ENCODE measurements at places on chromosomes 16 and 17.

GRCh38 chr17:50564916-50565315 lies 4.4 kb downstream of the CACNA1G start:
- DNase-seq: no peak

- no peak for DNase-seq
These were observed 148.0 kb upstream of the FOXF1 start for GRCh38 chr16:86362155-86362849.

- DNase-seq: no peak
These were observed 54.4 kb upstream of the ICAM2 start for GRCh38 chr17:64074704-64075426.

GRCh38 chr16:87243478-87243877 lies 73.7 kb downstream of the C16orf95 start:
- no peak for DNase-seq

- no peak for DNase-seq
These were observed 11.5 kb downstream of the ZNF597 start for GRCh38 chr16:3431779-3432219.

DNA sequence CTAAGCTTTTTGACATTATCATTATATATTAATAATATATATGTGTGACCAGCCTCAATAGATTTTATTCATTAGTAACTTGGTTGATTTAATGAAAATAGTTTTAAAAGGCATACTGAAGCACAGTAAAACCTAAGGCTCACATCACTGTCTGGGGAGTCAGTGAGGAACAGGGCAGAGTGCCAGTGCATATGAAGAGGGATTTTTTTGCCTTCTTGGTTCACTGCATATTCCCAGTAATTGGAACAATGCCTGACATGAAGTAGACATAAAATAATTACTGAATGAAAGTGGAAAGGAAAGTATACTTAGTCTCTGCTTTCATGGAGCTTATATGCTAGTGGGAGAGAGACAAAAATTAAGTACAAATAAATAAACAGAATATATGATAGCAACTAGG lies 81.1 kb downstream of the FTO start:
- DNase-seq: no peak

DNA sequence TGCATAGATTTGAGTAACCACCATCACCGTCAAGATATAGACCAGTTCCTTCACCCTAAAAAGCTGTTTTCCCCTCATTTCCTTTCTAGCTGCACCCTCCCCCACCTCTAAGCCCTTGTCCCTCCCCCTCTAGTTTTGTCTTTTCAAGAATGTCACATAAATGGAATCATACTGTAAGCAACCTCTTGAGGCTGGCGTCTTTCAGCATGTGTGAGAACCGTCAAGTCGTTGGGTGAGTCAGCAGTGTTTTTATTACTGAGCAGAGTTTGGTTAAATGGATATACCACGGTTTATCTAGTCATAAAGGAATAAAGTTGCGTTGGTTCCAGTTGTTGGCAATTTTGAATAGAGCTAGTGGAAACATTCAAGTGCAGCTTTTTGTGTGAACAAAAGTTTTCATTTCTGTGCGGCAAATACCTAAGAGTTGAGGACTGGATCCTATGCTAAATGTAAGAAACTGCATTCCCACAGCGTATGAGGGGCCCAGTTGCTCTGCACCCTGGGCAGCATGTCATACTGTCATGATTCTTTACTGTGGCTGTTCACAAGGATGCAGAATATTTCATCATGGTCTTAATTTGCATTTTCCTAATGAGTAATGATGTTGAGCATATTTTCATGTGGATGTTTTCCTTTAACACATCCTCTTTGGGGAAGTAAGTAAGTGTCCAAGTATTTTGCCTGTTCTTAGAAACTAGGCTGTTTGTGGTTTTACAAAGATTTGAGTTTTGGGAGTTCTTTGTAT lies 264.3 kb downstream of the CPPED1 start:
- no peak for DNase-seq

DNA sequence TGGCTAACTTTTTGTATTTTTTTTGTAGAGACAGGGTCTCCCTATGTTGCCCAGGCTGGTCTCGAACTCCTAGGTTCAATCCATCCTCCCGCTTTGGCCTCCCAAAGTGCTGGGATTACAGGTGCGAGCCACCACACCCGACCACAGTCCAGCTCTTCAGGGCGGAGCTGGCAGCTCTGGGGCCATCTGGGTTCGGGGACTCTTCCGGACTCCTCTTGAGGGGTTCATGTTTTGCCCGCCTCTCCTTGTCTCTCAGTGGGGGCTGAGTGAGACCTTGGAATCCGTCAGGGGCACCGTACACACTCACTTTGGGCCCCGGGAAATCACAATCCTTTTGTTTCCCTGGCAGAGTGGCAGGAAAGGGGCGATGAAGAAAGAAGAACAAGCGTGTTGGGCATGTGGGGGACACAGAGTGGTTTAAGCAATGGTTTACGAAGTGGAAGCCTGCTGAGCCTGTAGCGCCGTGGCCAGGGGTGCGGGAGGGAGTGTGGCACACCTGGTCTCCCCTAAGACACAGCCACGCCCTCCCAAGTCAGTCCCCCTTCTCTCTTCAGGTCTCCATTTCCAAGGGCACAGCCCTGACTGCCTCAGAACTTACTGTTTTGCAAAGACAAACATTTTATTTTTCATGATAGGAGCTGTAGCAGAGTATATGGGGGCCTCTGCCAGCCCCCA lies 26.1 kb downstream of the TNS4 start:
- DNase-seq: no peak

- DNase-seq: peak; percentile 46
These were observed 29.3 kb upstream of the KDM8 start for GRCh38 chr16:27174007-27174406.

GRCh38 chr17:61205401-61205800 lies 194.2 kb upstream of the TBX2 start:
- DNase-seq: no peak

DNA sequence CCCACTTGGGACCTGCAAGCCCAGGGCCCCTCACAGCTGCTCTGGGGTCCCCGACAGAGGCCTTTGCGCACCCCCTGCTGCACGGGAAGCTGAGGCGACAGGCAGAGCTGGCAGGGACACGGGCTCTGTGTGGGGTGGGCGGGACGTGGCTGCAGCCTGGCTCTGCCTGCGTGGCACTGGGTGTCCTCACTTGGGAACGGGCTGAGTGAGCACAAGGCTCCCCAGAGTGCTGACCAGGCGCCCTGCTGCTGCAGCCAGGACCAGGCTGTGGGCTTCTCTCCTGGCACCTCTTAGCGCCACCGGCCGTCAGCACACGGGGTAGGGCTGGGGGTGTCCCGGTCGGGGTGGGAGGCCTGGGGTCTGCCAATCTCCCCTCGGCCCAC lies 6.6 kb downstream of the C1QTNF8 start:
- no peak for DNase-seq

GRCh38 chr16:17232487-17232886 lies 238.3 kb downstream of the XYLT1 start:
- no peak for DNase-seq

DNA sequence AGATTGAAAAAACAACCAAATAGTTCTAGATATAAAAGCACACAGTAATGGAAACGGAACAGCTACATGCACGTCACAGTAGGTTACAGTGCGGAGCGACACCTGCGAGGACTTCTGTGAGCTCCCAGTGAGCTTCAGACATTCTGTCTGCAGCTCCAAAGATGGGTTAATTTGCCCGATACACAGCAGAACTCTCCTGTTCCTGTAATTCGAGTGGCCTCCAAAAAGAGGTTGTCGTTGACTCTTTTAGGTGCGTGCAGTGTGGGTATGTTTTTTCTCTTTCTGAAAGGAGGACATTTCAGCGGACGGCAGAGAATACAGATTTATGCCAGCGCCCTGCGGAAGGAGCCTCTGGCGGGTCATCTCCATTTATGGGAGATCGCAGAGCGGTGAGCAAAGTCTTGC lies 2.9 kb downstream of the OR1F1 start:
- no peak for DNase-seq

- no peak for DNase-seq
These were observed 56.4 kb upstream of the RBFOX3 start for GRCh38 chr17:79667121-79667715.

DNA sequence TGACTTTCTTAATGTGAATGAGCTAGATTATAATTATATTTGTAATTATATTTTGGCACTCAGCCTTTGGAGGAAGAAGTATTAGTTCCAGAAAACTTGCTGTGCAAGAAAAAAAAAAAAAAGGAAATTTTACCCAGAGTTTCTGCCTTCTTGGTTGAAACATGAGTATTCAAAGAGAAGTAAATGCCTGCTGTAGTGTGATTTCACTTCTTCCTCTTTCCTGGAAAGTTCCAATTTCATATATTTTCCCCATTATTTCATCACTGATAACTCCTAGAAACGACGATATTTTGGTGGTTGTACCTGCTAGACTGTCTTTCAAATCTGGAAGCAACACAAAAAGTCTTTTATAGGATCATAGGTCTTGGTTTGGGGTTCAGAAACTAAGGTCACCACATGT lies 20.4 kb upstream of the MPHOSPH6 start:
- no peak for DNase-seq

GRCh38 chr17:61463316-61464129 lies 11.3 kb downstream of the TBX4 start:
- DNase-seq: no peak

GRCh38 chr16:68264128-68265077 lies at the start of gene SLC7A6:
Gene SLC7A6 (plus strand): TSS chr16:68264526. CDS start chr16:68274727, 10,201 bp downstream.
- peak; percentile 79 for DNase-seq

DNA sequence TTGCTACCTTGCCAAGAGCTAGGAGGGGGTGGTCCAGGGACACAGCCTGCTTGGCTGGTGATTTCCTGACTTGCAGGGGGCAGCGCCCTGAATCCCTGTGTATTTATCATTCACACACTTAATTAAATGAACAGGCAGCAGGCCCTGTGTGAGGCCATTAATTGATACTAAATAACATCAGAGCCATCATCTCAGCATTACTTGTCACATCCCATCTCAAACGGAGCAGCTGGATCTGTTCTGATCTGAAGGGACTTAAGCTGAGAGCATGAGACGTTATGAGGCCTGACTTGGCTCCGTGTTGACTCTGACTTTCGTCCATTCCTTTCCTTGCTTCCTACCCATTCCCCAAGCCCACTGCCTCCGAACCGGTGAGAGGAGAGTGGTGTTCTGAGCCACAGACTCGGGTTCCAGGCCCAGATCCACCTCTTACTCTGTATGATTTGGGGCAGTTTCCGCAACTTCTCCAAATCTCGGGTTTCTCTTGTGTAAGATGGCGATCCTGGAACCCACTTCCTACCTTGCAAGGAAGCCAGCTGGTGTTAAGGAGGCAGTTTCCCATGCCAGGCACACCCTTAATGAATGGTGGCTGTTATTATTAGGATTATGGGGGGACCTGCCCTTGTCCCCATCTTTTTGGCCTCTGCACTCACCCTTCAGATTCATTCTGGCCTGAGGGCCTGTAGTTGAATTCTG lies 33.8 kb downstream of the CACNA1G start:
- no peak for DNase-seq

DNA sequence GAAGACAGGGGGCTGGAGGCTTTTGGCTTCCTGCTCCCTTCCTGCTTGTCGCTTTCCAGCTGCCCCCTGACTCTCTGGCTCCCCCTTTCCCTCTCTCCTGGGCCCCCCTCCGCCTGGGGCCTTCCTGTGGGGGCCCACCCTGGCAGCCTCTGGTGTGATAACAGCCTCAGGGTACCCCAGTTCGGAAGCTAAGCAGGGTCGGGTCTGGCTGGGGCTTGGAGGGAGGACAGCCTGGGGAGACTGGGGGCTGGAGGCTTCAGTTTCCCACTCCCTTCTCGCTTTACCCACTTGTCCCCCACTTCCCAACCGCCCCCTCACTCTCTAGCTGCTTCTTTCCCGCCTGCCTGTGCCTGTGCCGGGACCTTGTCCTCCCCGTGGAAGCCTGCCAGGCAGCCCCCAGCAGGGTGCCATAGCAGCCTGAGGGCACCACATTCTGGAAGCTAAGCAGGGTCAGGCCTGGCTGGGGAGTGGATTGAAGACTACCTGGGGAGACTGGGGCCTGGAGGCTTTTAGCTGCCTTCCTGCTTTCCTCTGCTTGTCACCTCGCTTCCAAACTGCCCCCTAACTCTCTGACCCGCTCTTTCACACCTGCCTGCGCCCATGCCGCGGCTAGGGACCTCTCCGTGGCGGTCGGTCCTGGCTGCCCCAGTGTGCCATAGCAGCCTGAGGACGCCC lies 2275.5 kb downstream of the TP53TG3F start:
- DNase-seq: no peak

- DNase-seq: no peak
These were observed 2.5 kb downstream of the VAT1L start for GRCh38 chr16:77790912-77791311.

GRCh38 chr17:59505610-59506276 lies 59.7 kb upstream of the DHX40 start:
- DNase-seq: no peak

- DNase-seq: no peak
These were observed 7.3 kb downstream of the CDH13 start for GRCh38 chr16:82633964-82634600.

DNA sequence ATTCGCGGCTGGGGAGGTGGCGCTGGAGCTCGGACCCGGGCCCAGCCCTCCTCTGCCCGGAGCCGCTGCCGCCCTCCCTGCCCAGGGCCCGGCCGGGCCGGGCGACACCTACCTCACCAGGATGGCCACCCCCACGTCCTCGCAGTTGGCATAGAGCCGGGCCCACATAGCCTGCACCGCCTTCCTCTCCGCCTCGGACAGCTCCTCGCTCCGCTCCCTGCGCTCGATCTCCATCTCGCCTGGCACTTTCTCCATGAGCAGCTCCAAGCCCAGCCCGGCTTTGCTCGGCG lies 276 bp downstream of the CYGB start:
- no peak for DNase-seq

- DNase-seq: no peak
These were observed 6.8 kb downstream of the RSPRY1 start for GRCh38 chr16:57192720-57193486.

DNA sequence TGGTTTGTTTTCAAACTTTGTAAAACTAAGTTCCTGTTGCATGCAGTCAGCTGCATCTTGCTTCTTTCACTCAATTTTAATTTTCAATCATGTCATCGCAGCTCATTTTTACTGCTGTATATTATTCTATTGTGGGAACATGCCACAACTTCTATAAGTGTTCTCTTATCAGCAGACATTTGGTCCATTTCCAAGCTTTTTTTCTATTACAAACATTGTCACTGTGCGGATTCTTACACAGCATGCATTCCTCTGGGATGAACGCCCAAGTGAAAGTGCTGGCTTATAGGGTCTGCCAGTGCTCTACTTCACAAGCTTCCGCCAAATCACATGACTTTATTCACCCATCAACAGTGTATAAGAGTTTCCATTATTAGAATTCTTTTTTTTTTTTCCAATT lies 22.7 kb downstream of the GINS3 start:
- no peak for DNase-seq

DNA sequence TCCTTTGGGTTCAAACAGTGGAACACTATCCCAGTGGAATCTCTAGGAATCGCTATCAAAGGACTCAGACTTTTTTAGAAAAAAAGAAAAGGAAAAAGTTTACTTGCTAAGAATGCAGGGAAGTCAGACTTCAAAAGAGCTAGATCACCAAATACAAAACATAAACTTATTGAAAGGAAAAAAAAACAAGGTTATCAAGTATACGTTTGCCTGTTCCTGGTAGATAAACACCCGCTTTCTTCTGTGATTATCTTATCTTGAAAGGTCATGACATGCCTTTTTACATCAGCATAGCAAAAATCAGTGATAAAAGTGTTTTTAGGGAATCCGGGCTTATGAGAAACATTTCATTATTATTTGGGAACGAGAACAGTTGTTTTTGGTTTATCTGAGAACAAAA lies 129.3 kb upstream of the TMEM97 start:
- no peak for DNase-seq

GRCh38 chr17:13933441-13934276 lies 135.6 kb upstream of the COX10 start:
- no peak for DNase-seq
